Suprapubic skin (tissue), 4 donors: ENCODE measurements at places on chromosomes 2 and 18.

- DNase-seq, result no peak
Observed at GRCh38 chr2:80058562-80058961, 246.0 kb downstream of the LRRTM1 start.

DNA sequence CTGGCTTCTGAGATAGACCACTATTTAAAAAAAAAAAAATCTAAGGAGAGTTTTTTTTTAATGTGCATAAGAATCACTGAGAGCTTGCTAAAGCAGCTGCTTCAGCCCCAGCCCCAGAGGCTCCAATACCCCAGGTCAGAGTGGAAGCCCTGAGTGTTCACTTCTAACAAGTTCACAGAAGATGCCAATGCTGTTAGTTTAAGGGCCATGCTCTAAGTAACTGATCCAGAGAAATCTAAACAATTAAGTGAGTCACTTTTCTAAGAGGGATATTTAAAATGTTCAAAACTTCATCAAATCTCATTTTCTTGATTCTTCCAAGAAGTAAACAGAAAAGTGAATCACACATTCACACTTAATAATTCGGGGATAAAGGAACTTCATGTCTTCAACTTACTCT, 126.4 kb upstream of the CD226 start:
- DNase-seq, result no peak

DNA sequence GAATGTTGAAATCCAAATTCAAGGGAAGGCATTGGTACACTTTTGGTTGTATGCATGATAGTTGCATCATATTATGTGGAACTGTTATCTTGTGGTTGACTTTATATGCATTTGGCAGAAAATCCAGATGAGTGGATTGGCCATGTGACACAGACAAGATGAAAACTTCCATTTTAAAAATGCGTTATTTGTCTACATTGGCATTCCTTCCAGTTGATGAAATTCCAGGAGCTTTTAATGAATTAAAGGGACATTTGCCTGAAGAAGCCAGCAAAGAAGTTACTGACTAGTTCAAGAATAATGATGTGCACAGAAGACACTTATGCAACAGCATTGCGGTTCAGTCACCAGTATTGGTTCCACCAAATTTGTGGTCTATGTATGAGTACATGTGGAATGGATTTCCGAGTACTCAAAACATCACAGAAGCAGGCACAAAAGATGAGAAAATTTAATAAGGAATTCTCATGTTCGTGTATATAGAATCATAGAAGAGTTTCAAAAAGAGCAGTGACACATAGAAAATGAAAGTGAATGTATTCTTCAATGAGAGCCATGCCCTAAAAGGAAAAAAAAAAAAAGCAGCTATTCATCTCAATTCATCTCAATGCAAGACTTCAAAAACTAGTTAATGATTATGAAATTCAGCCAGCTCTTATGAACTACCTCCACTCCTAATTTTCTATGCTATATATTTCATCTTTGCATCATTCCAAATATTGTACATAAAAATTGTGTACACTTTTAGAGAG, 232.1 kb downstream of the RBM43 start:
- DNase-seq, result no peak

DNA sequence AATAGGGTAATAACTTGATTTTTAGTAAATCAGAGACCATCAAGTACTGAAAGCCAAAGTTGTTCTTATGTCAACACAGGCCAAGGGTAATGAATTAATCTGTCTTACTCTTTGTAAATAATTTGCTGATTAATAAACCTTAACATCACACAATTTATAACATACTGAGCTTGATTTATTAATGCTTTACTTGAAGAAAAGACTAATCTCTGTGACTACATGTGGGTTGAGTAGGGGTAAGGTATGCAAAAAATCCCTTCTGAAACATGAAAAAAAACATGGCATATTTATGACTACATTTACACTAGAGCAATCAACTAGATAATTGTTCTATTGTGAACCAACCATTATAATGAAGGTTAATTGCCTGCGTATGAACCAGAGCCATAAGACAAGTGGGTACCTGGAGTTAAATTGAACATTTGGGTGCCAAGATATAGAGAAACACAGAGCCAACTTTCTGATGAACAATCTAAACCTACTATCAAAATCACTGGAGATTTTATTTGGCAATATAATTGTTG, 67.7 kb upstream of the GRB14 start:
- no peak for DNase-seq

GRCh38 chr2:60316381-60317033, 236.9 kb downstream of the BCL11A start:
- DNase-seq, result no peak

GRCh38 chr2:50955081-50955480, 76.9 kb downstream of the NRXN1 start:
- no peak for DNase-seq

- peak; percentile 81 for DNase-seq
Observed at GRCh38 chr18:79380816-79381806, 14.6 kb upstream of the NFATC1 start.

- no peak for DNase-seq
Observed at GRCh38 chr18:29226213-29226612, 1049.3 kb upstream of the CDH2 start.

DNA sequence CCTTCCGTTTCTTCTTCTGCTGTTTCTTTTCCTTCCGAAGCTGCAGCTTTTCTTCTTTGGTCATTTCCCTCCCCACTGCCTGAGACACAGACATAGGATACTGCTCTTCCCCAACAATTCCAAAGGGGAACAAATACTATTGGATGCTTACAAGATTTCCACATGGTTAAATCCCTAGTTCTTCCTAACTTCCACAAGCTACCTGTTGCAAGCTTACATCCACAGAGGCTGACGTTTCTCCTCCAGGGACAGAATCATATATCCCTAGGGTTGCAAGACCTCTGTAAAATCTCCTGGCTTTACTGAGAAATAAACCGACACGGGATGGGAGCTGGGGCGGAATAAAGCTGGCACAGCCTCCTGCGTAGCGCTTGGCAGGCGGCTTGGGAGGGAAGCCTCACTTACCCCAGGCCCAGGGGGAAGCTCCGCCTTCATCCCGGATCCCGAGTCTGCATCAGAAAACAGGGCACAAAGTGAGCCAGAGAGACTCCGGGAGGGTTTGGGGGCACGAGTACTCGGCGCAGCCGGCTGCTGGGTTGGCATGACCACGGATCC, 590 bp downstream of the EIF2B4 start:
- DNase-seq, result no peak

DNA sequence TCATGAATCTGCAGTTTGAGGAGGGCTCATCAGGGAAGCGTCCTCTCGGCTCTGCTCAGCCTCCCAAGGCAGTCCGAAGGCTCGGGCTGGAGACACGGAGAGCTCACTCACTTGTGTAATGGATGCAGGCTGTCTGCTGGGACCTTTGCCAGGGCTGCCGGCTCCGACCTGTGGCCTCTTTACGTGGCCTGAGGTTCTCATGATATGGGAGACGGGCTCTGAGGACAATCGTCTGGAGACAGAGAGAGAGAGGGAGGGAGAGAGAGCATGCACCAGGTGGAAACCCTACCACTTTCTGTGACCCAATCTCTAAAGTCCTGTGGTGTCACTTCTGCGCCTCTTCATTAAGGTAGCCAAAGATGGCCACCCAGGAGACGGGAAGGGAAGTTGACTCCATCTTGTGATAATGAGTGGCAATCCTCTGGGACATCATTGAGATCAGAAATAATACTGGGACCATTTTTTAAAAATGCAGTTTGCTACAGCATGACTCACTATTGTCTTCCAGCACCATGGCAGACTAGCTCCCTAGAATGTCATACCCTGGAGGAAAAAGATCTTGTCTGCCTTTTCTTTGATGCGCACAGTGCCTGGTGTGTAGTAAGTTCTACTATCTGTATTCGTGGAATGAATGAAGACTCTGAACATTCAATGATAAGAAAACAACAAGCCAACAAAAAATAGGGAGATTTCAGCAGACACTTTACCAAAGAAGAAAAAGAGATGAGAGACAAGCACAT, 60.2 kb downstream of the CD8B2 start:
- no peak for DNase-seq

DNA sequence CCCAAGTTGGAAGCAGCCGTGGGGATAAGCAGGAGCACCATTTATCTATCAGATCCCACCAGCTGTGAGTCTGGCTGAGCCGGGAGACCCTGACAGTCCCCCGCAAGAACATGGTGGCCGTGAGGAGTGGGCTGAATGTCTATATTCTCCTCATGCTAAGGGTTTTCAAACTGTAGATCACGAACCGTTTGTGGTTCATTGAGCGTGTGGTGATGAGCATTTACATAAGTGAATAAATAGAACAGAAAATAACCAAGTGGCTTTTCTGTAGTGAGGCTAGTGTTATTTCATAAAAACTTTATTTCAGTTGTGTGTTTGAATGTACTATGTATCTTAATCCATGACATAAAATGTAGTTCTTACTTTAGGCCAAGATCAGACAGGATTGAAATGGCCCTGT, 190.2 kb upstream of the APCDD1 start:
- DNase-seq, result no peak

GRCh38 chr2:25989154-25989553, 6.9 kb upstream of the KIF3C start:
- no peak for DNase-seq

DNA sequence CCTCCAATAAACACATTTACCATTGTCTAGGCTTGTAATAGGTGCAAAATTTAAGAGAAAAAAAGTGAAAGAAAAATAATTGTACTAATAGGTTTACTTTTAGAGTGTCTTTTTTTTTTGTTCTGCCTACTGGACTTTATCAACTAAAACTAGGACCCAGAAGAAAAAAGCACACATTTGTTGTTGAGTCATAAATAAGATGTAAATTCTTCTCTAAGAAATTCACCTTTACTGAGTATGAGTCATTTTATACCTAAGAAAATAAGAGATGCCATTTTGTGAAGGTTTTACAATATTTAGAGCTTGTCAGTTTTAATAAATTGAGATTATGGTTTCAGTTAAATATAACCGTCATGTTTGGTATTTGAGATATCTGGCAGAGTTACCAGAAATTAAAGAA, 19.2 kb downstream of the FARP2 start:
- DNase-seq, result no peak

GRCh38 chr18:75810961-75811551, 383.6 kb upstream of the SMIM21 start:
- no peak for DNase-seq

GRCh38 chr2:196163285-196163684, 8.1 kb downstream of the STK17B start:
- DNase-seq, result no peak
